ENCODE measurements at places on chromosomes 1 and 21.

DNA sequence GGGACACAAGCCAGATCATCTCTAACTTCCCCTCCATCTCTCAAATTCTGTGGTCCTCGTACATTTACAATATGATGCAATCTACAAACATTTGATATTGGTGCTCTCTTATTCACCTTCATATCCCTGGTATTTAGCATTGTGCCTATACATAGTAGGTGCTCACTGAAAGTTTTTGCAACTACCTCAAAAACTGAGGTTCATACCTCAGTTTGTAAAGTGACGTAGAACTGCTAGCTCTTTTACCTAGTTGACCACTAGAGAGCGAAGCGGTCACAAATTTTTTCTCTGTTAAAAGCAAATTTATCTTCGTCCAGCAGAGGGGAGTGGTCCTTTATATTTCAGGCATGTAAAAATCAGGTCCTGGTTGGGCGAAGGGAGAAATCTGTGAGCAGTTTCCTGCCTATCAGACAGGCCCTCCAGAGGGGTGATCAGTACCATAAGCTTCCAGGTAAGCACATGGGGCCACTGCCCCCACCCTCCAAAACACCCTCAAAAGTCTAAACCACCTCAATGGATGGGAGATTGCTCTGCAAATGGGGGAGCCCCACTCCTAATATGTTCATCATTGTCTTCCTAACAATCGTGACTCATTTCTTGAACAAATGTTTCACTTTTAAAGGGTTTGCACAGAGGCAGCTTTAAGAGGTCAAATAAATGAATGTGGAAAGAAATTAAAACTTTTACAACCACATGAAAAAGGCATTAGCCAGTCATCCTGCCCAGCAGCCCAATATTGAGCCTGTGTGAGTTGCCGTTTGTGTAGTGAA lies 10.6 kb upstream of the HLCS start:
- no peak for DNase-seq

DNA sequence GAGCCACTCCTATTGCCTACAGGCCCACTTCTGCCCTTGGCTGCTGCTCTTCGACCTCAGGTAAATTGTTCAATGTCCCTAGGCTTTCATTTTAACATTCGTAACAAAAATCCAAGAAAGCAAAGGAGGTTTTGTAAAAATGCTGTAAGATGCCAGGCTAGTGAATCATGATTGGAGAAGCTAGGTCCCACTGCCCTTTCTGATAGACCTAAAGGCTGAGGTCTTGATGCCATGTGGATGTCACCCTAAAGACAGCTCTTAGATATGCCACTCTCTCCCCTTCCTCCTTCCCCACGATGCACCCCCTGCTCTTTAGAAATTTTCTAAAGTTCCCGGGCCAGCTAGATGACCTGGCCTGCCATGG lies 9.9 kb upstream of the TMEM39B start:
- DNase-seq = no peak

GRCh38 chr1:94616506-94616905 lies 74.9 kb upstream of the F3 start:
- no peak for DNase-seq

- no peak for DNase-seq
Observed at GRCh38 chr1:85554630-85555327, 25.8 kb upstream of the CCN1 start.

- no peak for DNase-seq
Observed at GRCh38 chr1:177444997-177445746, 274.4 kb downstream of the BRINP2 start.

GRCh38 chr1:14778541-14778897 lies 180.0 kb downstream of the KAZN start:
- no peak for DNase-seq

DNA sequence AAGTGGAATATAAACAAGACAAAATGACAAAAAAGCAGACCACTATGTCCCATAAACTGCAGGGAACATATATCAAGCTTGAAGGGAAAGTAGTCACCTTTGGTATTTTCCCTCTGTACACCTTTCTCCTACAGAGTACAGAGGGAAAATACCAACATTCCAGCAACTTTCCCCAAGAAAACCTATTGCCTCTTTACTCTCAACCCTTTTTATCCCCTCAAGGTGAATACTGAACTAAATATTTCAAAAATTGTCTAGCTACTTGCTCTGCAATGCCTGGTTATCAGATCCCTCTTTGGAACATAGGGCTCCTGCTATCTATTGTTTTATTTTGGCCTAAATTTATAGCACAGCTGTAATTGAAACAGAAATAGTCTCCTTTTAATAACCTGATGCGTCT lies 15.8 kb downstream of the CTXND2 start:
- no peak for DNase-seq
